ENCODE measurements at places on chromosomes 5 and 9.

DNA sequence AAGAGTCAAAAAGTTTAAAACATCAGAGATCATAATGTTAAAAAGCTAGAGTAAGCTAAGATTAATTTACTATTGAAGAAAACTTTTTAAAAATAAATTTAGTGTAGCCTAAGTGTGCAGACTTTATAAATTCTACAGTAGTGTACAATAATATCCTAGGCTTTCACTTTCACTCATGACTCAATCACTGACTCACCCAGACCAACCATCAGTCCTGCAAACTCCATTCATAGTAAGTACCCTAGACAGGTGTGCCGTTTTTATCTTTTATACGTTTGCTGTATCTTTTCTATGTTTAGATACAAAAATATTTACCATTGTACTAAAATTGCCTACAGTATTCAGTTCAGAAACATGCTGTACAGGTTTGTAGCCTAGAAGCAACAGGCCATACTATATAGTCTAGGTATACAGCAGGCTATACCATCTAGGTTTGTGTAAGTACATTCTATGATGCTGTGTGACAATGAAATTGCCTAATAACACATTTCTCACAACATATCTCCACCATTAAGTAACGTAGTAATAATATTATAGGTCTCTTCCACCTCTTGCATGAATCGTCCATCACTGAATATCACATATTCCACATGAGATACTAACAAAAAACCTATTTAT, 59.2 kb downstream of the MEGF9 start:
- no peak overlapping the region for H3K4me3 ChIP-seq
- H3K27me3 ChIP-seq = no peaks in the 10 kb centered on the region
- no peaks in the 10 kb centered on the region for H3K36me3 ChIP-seq

DNA sequence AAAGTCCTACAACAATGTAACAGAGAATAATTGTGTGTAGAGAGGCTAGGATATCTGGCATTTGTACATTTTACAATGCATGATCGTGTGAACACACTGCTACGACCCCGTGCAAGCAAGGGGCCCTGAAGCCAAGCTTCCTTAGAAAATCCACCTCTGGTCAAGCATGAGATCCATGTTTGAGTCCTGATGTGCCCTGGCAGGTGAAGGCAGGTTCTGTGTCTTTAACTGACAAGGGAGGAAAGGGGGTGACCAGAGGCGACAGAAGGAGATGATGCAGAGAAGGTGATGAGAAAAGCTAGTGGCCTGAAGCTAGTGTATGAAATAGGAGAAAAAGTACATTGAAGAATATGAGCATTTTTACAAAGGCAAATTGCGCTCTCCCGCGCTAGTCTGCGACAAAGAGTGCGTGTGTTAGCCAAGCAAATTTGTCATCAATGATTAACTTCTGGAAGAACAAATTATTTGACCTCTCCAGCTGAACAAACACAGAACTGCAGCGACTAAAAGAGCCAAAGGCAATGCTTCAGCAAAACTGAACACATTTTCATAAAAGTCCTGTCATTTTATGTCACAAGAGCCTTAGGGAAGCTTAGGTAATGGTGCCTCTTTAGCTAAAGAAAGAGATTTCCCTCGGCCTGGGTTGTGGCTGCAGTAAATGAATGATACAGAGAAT, 101.7 kb upstream of the DAPK1 start:
- no peak overlapping the region for H3K4me3 ChIP-seq
- DNase-seq = no peak
- no peak overlapping the region for H3K27ac ChIP-seq
- no peaks in the 10 kb centered on the region for H3K36me3 ChIP-seq

DNA sequence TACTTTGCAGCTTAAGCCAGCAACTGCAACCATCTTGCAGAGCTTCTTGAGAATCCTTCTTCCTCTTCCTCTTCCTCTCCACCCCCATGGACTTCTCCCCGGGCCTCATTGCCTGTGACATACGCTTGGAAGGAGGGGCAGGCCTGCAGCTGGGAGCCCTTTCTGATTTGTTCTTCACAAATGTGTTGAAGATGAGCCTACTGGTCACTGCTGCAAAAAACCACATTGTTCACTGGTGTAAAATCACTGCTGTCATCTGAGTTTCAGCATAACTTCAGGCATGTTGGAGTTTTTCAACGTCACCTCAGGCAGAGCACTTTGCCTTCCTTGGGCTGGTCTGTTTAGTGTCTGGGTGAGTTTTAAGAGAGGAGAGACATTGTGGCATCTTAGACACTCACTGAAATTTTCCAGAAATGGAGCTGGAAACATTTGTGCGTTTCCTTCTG, 7.9 kb downstream of the TJP2 start:
- no peak overlapping the region for H3K4me3 ChIP-seq
- H3K27ac ChIP-seq = no peak overlapping the region
- DNase-seq = no peak
- H3K36me3 ChIP-seq = no peaks in the 10 kb centered on the region

GRCh38 chr5:87382224-87382623, 30.5 kb downstream of the CCNH start:
- H3K36me3 ChIP-seq = peaks cover 41% of the 10 kb centered on the region
- H3K4me1 ChIP-seq = no peaks in the 10 kb centered on the region
- H3K27me3 ChIP-seq = no peaks in the 10 kb centered on the region
- H3K4me3 ChIP-seq = no peak overlapping the region
- DNase-seq = no peak

GRCh38 chr9:7782400-7783120, 17.0 kb downstream of the DMAC1 start:
- no peaks in the 10 kb centered on the region for H3K27me3 ChIP-seq
- H3K36me3 ChIP-seq = no peaks in the 10 kb centered on the region
- no peak overlapping the region for H3K4me3 ChIP-seq
- peaks cover 9% of the 10 kb centered on the region for H3K4me1 ChIP-seq
- no peak overlapping the region for H3K27ac ChIP-seq
- no peak for DNase-seq

GRCh38 chr9:133813749-133814585, 75.8 kb upstream of the SARDH start:
- no peak for DNase-seq
- no peak overlapping the region for H3K27ac ChIP-seq
- H3K4me3 ChIP-seq = no peak overlapping the region
- no peaks in the 10 kb centered on the region for H3K27me3 ChIP-seq
